ENCODE measurements at places on chromosomes 5 and 9.

- no peak for DNase-seq
These were observed 23.1 kb downstream of the IQGAP2 start for GRCh38 chr5:76425928-76426804.

- no peak for DNase-seq
These were observed 120.6 kb downstream of the SEMA6A start for GRCh38 chr5:116453988-116454411.

- DNase-seq: no peak
These were observed 25.8 kb upstream of the SH3TC2 start for GRCh38 chr5:149088686-149089085.

- no peak for DNase-seq
These were observed 10.5 kb upstream of the ENTREP1 start for GRCh38 chr9:69314547-69314946.

DNA sequence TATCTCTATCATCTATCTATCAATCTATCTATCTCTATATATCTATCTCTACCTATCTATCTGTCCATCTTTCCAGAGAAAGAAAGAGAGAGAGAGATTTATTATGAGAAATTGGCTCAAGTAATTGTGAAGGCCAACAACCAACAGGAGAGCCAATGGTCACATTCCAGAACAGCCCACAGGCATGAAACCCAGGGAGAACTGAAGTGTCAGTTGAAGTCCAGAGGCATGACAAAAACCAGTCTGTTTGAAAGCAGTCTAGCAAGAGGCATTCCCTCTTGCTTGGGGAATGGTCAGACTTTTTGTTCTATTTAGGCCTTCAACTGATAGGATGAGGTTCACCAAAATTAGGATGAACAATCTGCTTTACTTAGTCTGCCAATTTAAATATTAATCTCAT, 87.6 kb upstream of the PLCXD3 start:
- no peak for DNase-seq

GRCh38 chr9:72856972-72857623, 95.8 kb downstream of the ALDH1A1 start:
- DNase-seq: no peak

GRCh38 chr5:20213803-20214202, 225.8 kb upstream of the CDH18 start:
- DNase-seq: no peak

- no peak for DNase-seq
These were observed 73.9 kb downstream of the KLF9 start for GRCh38 chr9:70340572-70340971.

DNA sequence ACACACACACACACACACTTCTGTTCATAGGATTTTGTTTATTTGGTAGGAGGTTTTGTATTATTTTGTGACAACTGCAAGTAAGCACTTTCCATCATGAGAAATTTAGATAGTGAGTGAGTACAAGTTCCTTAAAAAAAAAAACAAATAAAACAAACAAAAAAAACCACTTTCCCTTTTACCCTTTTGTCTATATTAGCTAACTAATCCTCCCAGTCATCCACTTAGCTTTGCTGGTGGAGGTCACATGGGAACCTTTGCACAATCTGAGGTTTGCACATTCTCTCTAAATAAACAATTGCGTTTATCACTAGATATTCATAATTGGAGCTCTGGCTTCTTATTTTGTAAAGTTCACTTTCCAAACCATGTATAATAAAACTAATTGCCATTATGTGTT, 6.8 kb downstream of the ITGA1 start:
- DNase-seq: no peak

DNA sequence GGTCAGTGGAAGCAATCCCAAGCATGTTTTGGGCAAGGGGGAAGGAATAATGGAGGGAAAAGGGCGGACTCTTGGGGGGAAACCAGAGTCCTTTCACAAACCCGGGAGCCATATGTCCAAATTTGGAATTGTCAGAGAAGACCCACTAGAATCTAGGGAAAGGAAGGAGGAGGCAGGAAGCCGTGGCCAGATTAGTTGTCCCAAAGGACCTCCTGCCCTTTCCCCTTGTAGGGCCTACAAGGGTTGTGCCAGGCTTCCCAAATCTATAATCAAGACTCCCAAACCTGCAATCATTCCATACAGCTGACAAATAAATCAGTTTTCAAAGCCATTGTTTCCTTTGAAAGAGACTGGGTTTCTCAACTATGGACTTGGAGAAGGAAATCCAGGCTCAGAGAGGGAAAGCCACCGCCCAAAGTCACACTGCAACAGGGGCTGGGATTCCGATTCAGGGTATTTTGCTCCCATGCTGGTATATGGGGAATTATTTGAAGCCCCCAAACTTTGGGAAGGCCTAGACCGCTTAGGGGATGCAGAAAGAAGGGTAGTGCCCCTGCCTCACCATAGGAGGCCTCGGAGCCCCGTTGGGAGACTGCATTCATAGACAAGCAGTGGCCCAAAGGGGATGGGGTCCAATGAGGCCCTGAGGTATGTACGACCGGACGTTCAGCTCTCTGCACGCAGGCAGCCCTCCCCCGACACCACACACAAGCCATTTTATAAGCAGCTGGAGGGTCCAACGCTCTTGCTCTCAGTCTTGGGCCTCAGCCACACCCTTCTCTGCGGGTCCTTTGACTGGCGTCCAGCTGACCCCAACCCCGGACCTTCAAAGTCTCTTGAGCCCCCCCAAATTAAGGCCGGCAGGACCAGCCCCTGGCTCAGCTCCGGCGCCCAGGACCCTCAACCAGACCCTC, 815 bp downstream of the ANXA6 start:
- DNase-seq: no peak

DNA sequence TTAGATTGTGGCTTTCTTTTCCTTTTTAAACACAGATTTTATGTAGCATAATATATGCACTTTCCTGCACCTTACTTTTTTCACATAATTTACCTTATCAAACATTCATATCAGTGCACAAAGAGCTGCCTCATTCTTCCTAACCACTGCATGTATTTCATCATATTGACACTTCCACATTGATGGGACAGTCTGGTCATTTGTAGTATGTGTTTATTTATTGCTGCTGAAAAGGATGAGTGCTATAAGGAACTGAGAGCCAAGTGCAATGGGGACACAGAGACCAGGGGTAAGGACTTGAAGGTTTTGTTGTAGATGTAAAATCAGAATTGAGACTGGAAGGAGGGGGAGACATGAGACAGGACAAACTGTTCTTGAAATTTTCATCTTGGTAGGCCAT, 193.8 kb downstream of the SMARCA2 start:
- DNase-seq: no peak

GRCh38 chr5:98927242-98927988, 1.4 kb downstream of the CHD1 start:
- DNase-seq: peak; percentile 74

DNA sequence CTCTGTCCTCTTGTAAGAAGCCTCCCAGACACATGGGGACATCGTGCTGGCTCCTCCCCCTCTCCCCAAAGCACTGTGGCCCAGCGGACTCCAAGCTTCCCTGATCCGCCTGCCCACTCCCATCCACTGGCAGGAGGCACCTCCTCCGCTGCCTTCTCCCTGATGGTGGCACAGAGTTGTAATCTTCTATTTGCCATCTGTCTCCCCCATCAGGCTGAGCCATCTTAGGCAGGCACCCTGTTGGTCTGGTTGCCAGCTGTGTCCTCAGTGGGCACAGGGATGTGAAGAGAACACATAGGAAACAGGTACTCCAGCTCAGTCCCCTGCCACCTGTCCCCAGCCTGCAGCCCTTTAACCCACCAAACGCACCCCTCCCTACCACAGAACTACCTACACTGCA, 5.4 kb upstream of the ZDHHC12 start:
- no peak for DNase-seq
